ENCODE measurements at places on chromosomes 6 and 20.

DNA sequence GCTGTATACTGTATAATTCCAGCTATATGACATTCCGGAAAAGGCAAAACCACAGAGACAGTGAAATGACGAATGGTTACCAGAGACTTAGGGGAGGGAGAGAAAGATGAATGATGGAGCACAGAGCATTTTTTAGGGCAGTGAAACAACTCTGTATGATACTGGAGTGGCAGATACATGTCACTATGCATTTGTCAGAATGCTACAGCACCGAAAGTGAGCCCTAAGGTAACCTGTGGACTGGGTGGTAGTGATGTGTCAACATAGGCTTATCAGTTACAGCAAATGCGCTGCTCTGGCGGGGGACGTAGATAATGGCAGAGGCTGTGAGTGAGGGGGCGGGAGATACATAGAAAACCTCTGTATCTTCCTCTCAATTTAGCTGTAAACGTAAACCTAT, 201.3 kb upstream of the SSTR4 start:
- no peak for DNase-seq

- no peak for DNase-seq
Observed at GRCh38 chr6:16774437-16774836, 13.2 kb upstream of the ATXN1 start.

DNA sequence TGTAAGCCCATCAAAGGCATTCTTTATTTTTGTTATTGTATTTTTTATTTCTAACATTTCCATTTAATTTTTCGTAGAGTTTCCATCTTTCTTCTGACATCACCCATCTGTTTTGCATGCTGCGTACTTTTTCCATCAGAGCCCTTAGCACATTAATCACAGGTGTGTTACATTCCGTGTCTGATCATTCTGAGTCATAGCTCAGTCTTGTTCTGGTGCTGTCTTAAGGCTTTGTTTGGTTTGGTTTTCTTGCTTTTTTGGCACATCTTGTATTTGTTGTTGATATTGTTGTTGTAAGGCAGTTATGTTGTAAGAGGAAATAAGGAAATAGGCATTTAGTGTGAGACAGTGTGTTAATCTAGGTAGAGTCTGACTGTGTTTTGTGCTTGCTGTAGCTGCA, 214.6 kb upstream of the CDH4 start:
- no peak for DNase-seq

- DNase-seq, result no peak
Observed at GRCh38 chr6:161076181-161076677, 84.7 kb downstream of the MAP3K4 start.

DNA sequence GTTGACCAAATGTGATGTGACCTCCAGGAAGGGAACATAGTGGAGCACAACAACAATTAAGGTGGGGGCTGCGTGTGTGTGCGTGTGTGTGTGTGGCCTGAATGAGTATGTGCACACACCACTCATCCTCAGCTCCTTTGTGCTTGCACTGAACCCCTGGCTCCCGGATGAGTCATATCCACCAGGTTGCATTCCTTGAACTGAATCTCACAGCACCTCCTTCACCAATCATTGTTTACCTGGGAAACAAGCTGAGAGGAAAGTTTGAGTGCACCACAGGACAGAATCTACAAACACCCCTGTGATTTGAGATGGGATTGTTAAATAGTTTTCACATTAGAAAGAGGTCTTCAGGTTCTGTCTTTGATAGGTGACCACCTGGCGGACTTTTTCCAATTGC, 33.7 kb upstream of the GPR6 start:
- no peak for DNase-seq

DNA sequence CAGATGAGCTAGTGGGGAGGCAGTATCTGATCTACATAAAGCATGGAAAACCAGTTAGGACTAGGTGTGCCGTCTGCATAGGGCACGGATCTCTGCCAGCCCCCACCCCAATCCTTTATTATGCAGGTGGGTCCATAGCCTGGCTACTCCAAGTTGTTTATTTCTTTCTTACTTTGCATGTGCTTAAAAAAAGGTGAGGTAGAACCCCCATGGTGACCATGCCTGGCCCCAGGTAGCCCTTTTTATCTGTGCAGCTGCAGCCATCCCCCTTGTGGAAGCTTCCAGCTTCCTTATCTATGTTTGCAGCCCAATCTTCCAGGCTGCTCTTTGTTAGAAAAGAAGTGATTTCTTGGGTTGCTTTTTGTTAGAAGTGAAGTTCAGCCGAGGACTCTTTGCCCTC, 9.0 kb upstream of the TREM2 start:
- no peak for DNase-seq

- DNase-seq, result no peak
Observed at GRCh38 chr6:125165776-125166175, 12.2 kb downstream of the TPD52L1 start.

GRCh38 chr20:52302736-52303135, 111.2 kb upstream of the ZFP64 start:
- DNase-seq, result no peak

DNA sequence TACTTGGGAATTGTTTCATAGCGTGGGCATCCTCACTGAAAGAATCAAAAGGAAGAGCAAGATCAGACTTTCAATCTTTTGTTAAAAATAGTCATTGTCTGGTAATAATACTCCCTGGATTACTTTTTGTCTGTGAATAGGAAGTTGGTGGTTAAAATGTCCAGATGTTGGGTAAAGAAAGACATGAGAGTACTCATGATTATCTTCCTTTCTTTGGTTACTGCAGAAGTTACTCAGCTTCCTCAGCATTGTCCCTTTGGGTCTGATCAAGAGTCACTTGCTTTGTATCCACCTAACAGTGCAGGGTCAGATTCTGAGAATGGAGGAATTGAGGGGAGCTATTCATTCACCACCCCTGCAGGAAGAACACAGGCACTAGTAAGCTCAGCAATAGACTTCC, 54.6 kb downstream of the RIN2 start:
- DNase-seq, result no peak

- DNase-seq, result no peak
Observed at GRCh38 chr6:164502833-164503232, 806.6 kb downstream of the C6orf118 start.

DNA sequence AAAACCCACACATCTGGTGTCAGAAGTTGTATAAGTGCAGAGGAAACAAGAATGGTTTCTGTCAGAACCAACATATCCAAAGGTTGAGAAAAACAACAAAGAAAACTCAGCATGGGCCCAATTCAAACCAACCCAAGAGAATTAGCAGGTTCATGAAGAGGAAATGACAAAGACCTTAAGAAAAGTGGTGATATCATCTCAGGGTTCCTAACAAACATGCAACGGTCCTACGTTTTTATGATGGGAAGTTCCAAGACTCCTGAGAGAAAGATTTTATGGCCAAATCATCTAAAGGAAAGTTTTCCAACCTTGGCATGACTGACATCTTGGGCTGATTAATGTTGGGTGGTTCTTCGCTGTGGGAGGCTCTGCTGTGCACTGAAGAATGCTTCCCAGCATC, 23.0 kb downstream of the TFB1M start:
- DNase-seq, result no peak

- DNase-seq, result no peak
Observed at GRCh38 chr6:165059032-165059431, 250.4 kb downstream of the C6orf118 start.

DNA sequence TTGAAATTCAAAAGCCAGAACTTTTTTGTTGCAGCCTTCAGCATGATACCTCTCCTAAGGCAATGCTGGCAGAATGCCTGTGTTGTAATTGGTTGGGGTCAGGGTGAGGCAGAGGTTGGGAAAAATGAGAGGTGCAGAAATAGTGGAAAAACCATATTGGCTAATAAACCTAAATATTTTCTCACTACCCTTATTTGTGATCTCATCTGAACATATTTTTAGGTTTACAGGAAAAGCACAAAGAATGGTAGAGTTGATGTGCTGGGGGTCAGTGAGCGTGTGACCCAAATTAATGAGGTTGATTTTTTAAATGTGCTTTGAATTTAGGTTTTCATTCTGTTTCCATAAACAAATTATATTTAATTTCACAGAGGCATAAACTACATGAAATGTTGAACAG, 437.3 kb downstream of the HDGFL1 start:
- no peak for DNase-seq

DNA sequence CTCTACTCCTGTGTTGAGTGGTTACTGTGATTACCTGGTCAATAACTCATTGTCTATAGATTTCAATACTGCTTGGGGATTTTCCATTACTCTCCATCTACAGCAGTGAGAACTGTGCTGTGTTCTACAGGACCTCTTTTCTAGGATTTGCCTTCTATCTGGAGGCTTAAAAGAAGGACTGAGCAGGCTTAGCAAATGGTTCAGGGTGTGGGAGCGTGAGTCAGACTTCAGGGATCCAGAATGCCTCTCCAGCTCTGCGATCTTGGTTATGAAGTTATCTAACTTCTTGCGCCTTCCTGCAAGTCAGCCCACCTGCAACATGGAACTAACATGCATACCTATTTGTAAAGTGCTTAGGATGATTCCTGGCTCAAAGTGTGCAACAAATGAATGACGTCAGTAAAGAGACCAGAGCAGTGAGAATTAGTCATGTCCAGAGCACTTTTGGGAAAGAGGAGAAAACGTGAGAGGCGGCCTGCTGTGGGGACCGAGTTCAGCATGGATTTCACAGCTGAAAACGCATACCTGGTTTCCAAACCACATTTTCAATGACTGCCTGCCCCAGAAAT, 610.1 kb upstream of the CDH4 start:
- DNase-seq, result no peak

DNA sequence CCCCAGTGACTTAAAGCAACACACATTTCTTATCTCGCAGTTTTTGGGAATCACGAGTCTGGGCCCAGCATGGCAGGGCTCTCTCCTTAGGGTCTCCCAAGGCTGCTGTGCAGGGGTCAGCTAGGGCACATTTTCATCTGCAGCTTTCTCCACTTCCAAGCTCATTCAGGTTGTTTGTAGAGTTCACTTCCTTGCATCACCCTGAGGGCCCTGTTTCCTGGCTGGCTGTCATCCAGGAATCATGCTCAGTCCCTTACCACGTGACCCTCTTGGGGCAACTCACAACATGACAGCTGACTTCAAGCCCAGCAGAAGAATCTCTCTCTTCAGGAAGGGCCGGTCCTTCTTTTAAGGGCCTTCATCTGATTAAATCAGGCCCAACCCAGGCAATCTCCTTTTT, 21.3 kb downstream of the SNAP25 start:
- DNase-seq, result no peak

DNA sequence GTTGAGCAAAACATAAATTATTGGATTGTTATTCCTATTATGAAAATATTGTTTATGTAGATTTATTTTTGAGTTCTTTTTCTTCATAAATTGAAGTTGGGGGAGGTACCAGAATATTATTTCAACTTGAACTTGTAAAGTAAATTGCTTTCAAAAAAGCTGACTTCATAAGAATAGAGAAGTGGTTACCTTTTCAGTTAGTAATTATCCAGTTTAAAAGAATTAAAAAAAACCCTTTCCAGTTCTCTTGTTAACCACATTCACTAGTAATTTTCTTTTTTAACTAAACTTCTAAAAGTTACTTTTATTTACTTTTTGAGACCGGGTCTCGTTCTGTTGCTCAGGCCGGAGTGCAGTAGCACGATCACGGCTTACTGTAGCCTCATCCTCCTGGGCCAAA, 124.3 kb downstream of the CDKAL1 start:
- no peak for DNase-seq

DNA sequence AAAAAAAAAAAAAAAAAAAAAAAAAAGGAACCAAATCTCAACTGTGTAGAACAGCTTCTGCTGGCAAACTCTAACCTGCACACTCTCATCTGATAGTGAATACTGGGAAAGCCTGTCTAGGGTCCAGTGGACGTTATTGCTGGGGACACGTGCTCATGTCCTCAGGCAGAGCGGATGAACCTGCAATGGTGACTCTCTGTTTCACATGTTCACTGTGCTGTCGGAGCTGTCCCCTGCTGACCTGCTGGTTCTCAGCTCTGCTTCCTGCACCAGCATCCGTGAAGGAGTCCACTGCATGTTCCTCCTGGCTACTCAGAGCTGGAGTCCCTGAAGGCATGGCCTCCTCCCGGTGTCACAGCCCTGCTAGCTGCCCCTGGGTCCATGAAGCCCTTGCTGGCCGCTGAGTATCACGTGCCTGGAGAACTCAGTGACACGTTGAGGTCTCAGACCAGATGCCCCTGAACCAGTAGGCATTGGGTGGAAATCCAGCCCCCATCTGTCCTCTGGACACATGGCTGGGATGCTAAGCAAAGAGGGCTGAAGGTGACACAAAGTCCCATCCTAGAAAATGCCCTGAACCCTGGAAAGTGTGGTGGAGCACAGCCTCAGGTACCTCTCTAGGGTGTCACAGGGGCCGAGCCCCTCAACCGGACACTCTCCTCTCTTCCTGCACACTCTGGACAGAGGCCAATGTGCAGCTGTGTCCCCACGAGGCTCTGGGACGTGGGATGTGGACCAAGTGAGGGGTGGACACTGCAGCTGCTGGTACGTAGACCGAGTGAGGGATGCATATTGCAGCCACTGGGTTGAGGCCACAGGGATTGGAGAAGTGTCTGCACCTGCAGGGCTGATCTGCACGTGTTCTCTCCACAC, 54.9 kb upstream of the FRMD1 start:
- DNase-seq, result peak; percentile 56

- no peak for DNase-seq
Observed at GRCh38 chr20:58277578-58278472, 31.7 kb upstream of the RAB22A start.

GRCh38 chr20:51028616-51029212, 5.8 kb upstream of the KCNG1 start:
- no peak for DNase-seq

DNA sequence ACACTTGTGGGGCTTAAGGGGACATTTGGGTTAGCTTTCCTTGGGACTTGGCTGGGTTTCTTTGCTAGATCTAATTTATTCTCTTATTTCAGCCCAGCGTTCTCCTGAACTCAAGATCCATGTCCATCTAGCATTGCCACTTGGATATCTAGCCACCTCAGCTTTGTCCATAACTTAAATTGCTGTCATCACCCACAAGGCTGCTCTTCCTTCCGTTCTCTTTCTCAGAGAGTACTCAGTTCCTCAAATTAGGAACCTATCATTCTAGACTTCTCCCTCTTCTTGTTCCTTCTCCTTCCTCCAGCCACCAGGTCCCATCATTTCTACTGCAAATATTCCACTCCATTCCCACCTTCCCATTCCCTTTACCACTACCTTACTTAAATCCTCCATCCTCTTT, 4.3 kb downstream of the SMIM26 start:
- DNase-seq, result no peak

- DNase-seq, result no peak
Observed at GRCh38 chr6:16162003-16162402, 33.1 kb downstream of the MYLIP start.

DNA sequence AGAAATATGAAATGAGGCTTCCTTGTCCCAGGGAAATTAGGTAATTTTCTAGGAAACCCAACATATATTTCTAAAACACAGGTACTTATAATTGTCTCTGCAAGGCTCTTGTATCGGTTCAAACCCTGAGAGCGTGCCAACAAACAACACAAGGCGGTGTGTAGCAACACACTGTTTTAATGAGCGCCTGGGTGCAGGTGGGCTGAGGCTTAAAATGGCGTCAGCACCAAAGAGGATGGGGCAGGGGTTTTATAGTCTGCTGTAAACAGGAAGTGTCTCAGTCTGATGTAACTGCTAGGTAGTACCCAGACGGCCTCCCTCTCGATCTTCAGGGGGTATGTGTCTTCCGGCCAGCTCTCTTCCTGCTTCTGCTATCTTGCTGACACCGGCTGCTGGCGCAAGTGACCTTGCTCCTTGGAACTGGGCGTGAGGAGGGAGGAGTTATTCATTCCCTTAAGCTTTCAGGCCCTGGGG, 69.7 kb downstream of the EPB41L2 start:
- DNase-seq, result no peak
